ENCODE measurements at places on chromosomes 3 and 15. TPM values are rescaled to one million over a fixed set of nuclear protein-coding genes. Genes with fewer than 3 reads are reported as not detected.

GRCh38 chr15:41024131-41024530, 70.9 kb downstream of the CHAC1 start:
- H3K36me3 ChIP-seq, result peaks cover 31% of the 10 kb centered on the region
- H3K4me3 ChIP-seq, result no peak overlapping the region
- H3K4me1 ChIP-seq, result peaks cover 9% of the 10 kb centered on the region
- no peak for DNase-seq

DNA sequence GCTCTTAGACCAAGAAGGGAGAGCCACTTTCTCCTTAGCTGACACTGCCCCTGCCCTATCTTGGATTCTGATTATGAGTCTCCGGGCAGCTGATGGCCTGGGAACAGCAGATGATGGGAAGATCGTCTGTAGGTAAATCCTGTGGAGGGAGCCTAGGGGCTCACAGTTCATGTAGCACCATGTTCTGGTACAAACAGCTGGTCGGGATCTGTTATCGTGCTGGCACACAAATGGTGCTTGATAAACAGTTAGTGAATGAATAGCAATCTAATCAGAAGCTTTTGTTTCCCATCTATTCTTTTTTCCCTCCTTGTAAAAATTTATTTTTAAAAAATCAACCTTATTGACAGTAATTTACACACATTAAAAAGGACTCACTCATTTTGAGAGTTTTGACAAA, 26.8 kb downstream of the CDCP1 start:
- H3K27ac ChIP-seq, result no peak overlapping the region
- no peak for DNase-seq
- H3K36me3 ChIP-seq, result no peaks in the 10 kb centered on the region
- no peak overlapping the region for H3K4me3 ChIP-seq
- no peaks in the 10 kb centered on the region for H3K27me3 ChIP-seq

- H3K4me3 ChIP-seq, result no peak overlapping the region
- peaks cover 80% of the 10 kb centered on the region for H3K4me1 ChIP-seq
- no peaks in the 10 kb centered on the region for H3K27me3 ChIP-seq
- H3K27ac ChIP-seq, result peak overlapping the region; percentile 25
Observed at GRCh38 chr3:30753766-30754165, 140.7 kb downstream of the GADL1 start.

CCR3 gene
- total RNA-seq, result not detected

ZBED2 gene
- not detected for total RNA-seq

DNA sequence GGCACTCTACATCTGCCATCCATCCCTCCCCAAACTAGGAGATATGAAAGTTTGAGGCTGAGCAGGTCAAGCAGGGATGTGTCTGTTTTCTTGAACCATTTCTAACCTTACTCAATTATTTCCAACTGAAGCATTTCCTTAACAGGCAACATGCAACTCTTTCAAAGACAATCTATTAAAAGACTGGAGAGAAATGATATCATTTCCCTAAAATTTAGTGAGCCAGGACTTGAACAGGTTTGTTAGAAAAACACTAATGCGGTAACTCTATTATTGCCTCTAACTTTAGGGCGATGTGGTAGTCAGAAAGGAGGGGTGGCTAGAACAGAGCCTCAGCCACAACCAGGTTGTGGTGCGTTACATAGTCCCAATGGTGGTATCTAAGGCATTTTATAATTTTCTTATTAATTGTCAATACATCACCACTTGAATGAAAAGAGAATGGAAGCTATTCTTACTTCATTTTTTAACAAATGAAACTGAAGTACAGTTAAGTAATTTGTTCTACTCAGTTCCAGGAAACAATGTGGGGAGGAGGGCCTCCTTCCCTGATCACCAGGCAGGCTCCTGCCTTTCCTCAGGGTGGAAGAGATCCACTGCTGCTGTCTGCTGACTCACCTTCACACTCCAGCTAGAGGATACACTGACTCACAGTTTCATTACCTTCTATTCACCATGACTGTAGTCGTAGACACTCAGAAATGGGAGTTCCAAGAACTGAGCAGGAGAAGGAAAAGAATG, 22.8 kb downstream of the MYO1E start:
- no peaks in the 10 kb centered on the region for H3K36me3 ChIP-seq
- H3K4me1 ChIP-seq, result no peaks in the 10 kb centered on the region
- no peak for DNase-seq
- no peaks in the 10 kb centered on the region for H3K27me3 ChIP-seq
- H3K4me3 ChIP-seq, result no peak overlapping the region
- H3K27ac ChIP-seq, result no peak overlapping the region

- H3K36me3 ChIP-seq, result no peaks in the 10 kb centered on the region
- H3K27me3 ChIP-seq, result no peaks in the 10 kb centered on the region
- no peak overlapping the region for H3K4me3 ChIP-seq
- DNase-seq, result no peak
Observed at GRCh38 chr3:56811546-56812202, 9.9 kb upstream of the ARHGEF3 start.

- DNase-seq, result peak; percentile 75
- H3K4me1 ChIP-seq, result peaks cover 16% of the 10 kb centered on the region
- H3K27ac ChIP-seq, result no peak overlapping the region
- no peaks in the 10 kb centered on the region for H3K27me3 ChIP-seq
- no peaks in the 10 kb centered on the region for H3K36me3 ChIP-seq
Observed at GRCh38 chr3:141680620-141681389, 57.3 kb upstream of the RNF7 start.

HCLS1 gene
- 96.9 TPM for total RNA-seq

DNA sequence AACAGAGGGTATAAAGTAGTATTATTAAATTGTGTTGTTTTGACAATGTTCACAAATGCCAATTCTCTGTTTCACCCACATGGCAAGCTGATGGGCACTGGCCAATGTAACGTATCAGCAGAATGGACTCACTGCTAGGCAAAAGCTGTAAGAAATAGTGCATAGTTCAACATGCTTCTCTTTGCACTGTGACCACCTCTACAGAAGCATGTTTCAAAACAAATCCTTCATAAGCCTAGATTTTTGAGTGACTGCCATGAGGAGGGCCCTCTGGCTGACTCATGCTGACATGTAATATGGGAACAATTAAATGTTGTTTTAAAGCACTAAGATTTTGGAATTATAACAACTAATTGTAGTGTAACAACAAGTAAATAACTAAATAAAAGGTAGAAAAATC, 3.2 kb downstream of the GBE1 start:
- DNase-seq, result no peak
- peaks cover 7% of the 10 kb centered on the region for H3K4me1 ChIP-seq
- no peaks in the 10 kb centered on the region for H3K27me3 ChIP-seq
- H3K36me3 ChIP-seq, result no peaks in the 10 kb centered on the region

DNA sequence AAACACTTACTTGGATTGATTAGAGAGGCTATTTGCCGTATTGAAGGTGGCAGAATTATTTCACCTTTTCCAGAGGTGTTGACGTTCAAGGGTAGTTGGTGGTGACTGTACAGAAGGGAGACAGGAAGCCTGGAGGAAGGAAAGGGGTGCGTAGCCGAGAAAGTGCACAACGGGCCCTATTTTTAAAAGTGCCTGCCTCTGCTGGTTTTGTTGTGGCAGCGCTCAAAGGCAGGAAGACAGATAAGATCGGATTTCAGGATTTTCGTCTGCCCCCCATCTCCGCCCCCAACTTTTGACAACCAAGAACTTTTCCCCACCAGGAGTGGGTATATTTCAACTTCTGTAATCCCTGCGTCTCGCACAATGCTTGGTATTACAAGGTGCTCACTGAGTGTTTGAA, 38.5 kb downstream of the SMAD3 start:
- peaks cover 52% of the 10 kb centered on the region for H3K4me1 ChIP-seq
- DNase-seq, result no peak
- H3K4me3 ChIP-seq, result no peak overlapping the region
- H3K36me3 ChIP-seq, result no peaks in the 10 kb centered on the region
- H3K27me3 ChIP-seq, result no peaks in the 10 kb centered on the region
- H3K27ac ChIP-seq, result no peak overlapping the region

GCNT3 gene
- not detected for total RNA-seq

- peaks cover 1% of the 10 kb centered on the region for H3K27me3 ChIP-seq
- no peaks in the 10 kb centered on the region for H3K4me1 ChIP-seq
- no peak overlapping the region for H3K27ac ChIP-seq
- peaks cover 16% of the 10 kb centered on the region for H3K36me3 ChIP-seq
- H3K4me3 ChIP-seq, result no peak overlapping the region
Observed at GRCh38 chr3:11847607-11848006, 922 bp upstream of the TAMM41 start.

- H3K36me3 ChIP-seq, result no peaks in the 10 kb centered on the region
- no peaks in the 10 kb centered on the region for H3K4me1 ChIP-seq
- DNase-seq, result no peak
- H3K27me3 ChIP-seq, result no peaks in the 10 kb centered on the region
- no peak overlapping the region for H3K4me3 ChIP-seq
- no peak overlapping the region for H3K27ac ChIP-seq
Observed at GRCh38 chr15:24944954-24945353, 9.8 kb upstream of the SNRPN start.

DNA sequence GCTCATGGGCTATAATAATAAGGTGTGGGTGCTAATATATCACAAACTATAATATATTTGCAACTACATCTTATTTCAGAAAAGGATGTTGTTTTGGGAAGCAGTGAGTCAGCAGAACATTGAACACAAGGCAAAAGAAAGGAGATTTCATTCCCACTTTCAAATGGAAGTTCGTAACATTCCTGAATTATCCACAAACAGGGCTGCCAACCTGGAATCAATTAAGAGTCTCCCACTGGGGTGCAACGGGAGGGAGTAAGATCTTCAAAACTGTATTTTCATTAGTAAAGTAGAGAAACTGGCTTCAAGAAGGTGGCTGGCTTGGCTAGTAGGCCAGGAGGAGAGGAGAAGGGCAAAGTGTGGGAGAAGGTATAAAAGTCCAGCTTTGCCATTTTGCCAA, 479.6 kb downstream of the CNTN3 start:
- no peaks in the 10 kb centered on the region for H3K36me3 ChIP-seq
- no peaks in the 10 kb centered on the region for H3K27me3 ChIP-seq
- DNase-seq, result no peak
- no peak overlapping the region for H3K4me3 ChIP-seq

- no peak overlapping the region for H3K4me3 ChIP-seq
- no peaks in the 10 kb centered on the region for H3K4me1 ChIP-seq
- H3K27me3 ChIP-seq, result no peaks in the 10 kb centered on the region
- DNase-seq, result peak; percentile 12
Observed at GRCh38 chr3:73433687-73434086, 191.1 kb downstream of the PDZRN3 start.

DNA sequence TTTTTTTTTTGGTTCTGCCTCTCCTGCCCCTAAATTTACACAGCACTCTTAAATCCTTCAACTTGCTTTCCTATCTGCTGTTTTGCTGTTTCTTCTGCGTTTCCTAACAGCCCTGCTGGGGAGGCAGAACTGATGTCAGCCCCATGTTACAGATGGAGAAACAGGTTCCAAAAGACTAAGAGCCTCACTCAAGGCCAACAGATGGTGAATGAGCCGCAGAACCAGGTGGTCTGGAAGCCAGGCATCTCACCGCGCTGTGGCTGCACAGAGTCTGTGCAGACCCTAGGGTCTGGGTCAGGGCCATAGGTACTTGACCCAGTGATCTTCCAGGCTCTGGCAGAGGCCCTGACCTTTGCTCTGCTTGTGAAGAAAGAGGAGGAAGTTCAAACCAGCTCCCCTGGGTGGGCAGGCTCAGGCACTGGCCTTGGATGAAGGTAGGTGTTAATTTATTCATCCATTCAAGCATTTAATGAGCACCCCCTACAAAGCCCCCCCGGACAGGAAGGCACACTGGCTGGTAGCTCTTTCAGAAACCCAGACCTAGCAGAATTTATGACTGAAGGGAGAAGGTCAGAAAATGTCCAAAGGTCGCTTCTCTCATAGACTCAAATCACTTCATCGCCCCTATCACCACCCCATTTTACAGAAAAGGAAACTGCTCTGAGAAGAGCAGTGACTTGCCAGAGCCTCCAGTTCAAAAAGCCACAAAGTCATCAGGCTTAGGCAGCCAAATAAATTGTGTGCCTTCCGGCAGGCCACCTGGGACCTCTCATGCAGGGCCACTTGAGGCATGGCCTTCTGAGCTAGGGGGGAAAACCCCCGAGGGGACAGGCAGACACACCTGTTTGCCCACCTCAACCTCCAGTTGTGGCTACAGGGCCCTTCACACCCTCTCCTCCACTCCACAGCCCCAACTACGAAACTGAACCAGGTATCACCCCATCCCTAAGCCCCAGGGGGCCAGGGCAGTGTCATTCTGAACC, 2.7 kb downstream of the CHDH start:
- DNase-seq, result no peak
- no peak overlapping the region for H3K4me3 ChIP-seq
- H3K4me1 ChIP-seq, result no peaks in the 10 kb centered on the region
- H3K27ac ChIP-seq, result no peak overlapping the region
- no peaks in the 10 kb centered on the region for H3K36me3 ChIP-seq

- no peak overlapping the region for H3K4me3 ChIP-seq
- H3K4me1 ChIP-seq, result peaks cover 20% of the 10 kb centered on the region
- DNase-seq, result no peak
- H3K27me3 ChIP-seq, result no peaks in the 10 kb centered on the region
Observed at GRCh38 chr3:174101244-174101643, 703.7 kb downstream of the NLGN1 start.

DNA sequence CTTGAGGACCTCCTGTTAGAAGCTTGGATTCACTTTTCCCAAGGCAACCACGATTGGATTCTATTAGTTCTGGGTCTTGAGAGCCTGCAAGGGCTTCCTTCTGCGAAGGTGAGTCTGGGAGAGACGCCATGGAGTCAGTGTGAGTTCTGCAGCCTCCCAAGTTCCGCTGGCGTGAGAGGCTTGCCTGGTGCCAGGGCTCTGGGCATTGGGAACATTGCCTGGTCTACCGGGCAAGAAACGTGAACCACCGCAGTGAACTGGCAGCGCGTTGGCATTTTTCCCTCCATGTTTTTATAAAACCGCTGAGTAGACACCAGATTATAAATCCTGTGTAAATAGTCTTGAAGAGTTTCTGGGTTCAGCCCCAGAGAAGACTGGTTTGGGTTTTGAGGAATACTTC, 160.9 kb downstream of the IGF1R start:
- no peak overlapping the region for H3K4me3 ChIP-seq
- DNase-seq, result no peak
- H3K27me3 ChIP-seq, result no peaks in the 10 kb centered on the region
- H3K4me1 ChIP-seq, result peaks cover 31% of the 10 kb centered on the region
- H3K27ac ChIP-seq, result no peak overlapping the region

DPPA2 gene
- not detected for total RNA-seq

DNA sequence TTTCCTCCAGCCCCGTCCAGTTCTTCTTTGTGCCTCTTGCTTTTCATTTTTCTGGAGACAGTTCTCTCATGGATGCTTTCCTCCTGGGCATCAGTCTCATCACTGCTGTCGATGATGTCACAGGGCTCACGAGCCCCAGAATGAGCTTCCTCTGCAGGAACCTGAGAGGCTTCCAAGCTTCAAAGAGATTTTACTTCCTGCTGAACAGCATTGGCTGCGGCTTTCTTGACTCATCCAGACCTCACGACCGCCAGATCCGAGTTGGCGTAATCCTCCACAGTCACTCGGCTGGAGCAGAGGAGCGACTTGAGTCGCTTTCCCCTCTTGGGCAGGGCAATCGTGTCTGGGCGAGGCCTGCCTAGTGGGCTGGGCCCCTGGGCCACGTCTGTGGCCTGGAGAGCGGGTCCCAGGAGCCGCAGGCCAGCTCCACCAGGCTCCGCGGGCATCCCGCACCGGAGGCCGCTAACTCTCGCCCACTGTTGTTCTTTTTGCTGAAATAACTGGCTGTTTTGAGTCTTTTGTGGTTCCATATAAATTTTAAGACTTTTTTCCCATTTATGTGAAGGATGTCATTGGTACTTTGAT, 20.8 kb upstream of the FAN1 start:
- no peak for DNase-seq
- no peaks in the 10 kb centered on the region for H3K4me1 ChIP-seq
- H3K36me3 ChIP-seq, result no peaks in the 10 kb centered on the region
- H3K27ac ChIP-seq, result no peak overlapping the region
- no peak overlapping the region for H3K4me3 ChIP-seq

GRCh38 chr3:187963003-187963676, 190.8 kb upstream of the LPP start:
- H3K4me1 ChIP-seq, result no peaks in the 10 kb centered on the region
- H3K27ac ChIP-seq, result no peak overlapping the region
- no peak for DNase-seq
- no peaks in the 10 kb centered on the region for H3K27me3 ChIP-seq
- no peak overlapping the region for H3K4me3 ChIP-seq
- H3K36me3 ChIP-seq, result no peaks in the 10 kb centered on the region

ST3GAL6 gene
- 8.2 TPM for total RNA-seq
